Fibroblast of skin of back (primary cell): ENCODE measurements at places on chromosomes 4 and X.

DNA sequence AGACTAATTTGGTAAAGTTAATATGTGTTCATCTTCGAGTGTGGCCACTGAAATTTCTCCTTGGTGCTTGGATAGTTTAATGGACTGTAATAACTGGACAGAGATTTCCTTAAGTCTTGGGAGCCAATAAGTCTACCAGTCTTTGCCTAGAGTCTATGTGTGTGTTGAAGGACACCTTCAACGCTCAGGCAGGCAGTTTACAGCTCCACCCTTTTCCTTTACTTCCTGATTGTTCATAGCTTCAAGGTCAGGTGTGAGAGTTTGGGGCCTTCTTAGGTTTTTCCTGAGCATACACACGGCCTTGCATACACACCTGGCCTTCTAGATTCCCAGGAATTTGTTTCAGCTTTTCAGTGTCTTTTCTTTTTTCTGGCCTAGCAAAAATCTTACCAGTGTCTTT, 355.3 kb upstream of the AMOT start:
- no peak for DNase-seq

DNA sequence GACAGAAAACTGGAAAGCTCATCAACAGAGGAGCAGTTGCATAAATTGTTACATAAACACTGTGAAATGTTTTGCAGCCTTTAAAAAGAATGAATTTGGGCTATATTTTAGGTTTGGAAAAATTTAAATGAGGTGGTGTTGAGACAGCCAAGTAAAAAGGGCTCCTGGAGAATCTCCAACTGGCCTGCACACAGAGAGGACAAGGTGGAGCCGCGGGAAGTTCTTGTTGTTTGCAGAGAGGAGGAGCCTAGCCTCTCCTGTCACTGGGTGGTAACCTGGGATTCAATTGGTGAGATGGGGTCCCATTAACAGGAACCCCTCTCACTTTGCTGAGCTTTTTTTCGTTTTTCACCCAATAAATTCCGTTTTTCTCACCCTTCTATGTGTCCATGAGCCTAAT, 13.4 kb downstream of the GIMD1 start:
- DNase-seq = no peak

- DNase-seq = no peak
Measured at GRCh38 chr4:107253090-107253489, 217.0 kb upstream of the DKK2 start.

DNA sequence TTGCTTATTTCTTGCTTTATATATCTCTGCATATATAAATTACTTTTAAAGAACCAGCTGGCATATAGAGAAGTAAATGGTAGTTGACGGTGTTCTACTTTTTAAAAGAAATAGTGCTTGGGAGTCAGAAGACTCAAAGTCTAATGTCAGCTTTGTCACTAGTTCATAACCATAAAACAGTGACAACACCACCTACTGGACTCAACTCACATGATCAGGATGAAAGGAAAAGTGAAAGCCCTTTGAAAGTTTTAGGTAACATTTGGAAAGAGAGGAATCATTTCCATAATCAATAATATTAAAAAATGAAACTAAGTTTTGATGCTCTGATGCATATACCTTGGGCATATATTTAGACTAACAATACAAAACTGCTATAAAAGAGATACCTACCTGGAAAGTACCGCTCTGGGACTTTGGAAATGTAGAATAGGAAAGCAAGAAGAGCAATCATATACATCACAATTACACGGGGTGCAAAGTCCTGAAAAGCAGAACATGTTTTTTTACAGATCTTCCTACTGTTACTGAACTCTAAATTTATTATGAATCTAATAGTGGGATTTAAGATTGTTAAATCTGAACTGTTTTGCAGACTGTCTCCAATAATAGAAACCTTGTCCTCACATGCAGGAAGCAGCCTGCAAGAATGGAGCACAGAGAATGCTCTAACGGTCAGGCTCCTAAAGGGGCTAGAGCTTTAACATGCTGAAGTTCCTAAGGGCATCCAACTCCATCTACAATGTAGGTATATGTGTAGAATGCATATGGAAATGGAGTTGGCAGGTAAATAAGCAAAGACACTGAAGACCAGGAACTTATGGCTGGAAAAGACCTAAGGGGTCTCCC, 15.6 kb downstream of the PAQR3 start:
- DNase-seq = no peak

- DNase-seq = peak; percentile 44
Measured at GRCh38 chr4:8276358-8277240, 7.0 kb downstream of the HTRA3 start.

GRCh38 chr4:1462009-1462767, 55.9 kb upstream of the NKX1-1 start:
- no peak for DNase-seq

GRCh38 chr4:2290974-2291704, 29.2 kb upstream of the MXD4 start:
- no peak for DNase-seq

DNA sequence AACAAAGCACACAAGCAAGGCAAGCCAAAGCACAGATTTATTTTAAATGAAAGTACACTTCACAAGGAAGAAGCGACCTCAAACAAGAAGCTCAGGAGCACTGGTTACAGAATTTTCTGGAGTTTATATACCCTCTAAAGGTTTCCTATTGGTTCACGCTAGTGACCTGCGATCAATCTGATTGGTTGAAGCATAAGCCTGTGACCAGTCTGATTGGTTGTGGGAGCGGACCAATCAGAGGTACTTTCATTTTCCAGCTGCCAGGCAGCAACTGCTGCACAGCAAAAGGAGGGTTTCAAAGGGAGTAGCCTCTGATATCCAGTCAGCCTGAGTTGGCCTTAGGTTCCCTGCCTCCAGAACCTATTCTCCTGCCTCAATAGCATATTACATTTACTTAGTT, 4.6 kb upstream of the AREG start:
- DNase-seq = no peak

DNA sequence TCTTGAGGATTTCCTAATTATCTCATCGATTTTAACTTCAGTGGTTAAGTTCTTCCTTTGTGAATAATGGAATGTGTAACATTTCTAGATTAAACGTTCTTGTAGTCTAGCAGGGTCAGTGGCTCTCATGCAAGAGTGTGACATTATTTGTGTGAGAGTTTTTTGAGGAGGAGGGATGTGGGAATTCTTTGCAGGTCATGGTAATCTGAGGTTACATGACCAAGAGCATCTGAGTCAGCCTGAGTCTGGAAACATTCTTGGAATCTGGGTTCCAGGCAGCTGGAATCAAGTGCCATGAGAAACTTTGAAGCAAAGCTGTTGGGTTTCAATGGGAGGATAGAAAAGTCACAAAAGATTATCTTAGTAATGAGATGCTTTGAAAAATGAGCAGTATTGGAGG, 49.5 kb downstream of the GK start:
- DNase-seq = peak; percentile 79

DNA sequence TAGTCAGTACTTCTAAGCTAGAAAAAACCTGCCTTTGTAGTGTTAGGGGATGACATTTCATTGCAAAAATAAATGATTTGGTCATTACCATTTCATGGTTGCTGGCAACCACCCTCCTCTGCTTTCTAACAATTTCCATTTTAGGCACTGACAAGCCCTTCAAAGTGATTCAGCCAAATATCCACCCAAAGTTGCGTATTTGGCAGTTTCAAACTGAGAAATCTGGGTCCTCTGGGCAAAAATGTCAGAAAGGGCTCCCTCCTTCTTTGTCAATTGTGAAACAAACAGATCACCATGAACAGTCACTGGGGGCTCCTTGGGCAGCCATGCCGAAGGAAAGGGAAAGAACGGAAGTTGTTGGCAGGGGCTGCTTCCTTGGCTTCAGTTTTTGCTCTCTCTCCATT, 33.0 kb downstream of the PLAC1 start:
- no peak for DNase-seq
